Activated T-cell treated with anti-CD3 and anti-CD28 coated beads for 1 hour (primary cell): ENCODE measurements at places on chromosomes 12 and 14.

GRCh38 chr12:62525271-62525670 lies 58.6 kb downstream of the MON2 start:
- DNase-seq = no peak

DNA sequence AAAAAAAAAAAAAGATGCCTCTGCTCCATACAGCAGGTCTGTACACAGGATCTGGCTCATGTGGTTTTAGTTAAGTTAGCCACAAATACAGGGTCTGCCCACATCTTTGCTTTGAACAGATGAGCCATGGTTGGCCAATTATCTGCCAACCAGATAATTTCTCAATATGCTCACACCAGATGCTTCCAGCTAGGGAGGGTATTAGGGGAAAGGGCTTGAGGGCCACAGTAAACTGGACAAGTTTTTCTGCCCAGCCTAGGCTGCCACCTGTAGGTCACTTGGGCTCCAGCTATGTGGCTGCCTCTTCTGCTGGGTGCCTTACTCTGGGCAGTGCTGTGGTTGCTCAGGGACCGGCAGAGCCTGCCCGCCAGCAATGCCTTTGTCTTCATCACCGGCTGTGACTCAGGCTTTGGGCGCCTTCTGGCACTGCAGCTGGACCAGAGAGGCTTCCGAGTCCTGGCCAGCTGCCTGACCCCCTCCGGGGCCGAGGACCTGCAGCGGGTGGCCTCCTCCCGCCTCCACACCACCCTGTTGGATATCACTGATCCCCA lies 776 bp downstream of the RDH5 start:
- no peak for DNase-seq

DNA sequence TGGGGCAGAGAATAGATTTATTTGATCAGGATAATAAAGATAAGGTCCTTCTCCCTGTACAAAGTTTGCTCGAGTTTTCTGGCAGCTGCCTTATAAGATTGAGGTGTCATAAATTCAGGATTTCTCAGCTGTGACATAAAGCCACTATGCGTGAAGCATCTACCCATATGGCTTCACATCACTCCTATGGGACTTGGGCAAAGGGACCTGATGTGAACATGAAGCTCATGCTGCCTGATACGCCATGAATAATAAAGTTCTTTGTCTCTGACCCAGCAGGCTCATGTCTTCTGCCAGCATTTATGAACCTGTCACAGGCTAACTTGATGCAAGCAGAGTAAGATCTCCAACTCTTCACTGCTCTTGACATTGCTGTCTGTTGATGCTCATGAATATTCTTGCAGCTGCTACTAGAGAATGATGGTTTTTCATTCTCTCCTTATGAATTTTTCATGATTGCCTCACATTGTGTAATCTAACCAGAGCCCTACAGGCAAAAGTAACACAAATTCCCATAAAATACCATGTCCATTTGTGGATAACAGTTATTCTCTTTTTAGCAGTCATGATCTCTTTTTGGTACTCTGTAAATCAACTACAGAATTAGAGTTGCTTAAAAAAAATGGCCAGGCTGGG lies 49.0 kb upstream of the CPNE8 start:
- DNase-seq = no peak

GRCh38 chr14:104586832-104587620 lies 7.5 kb downstream of the C14orf180 start:
- DNase-seq = no peak

DNA sequence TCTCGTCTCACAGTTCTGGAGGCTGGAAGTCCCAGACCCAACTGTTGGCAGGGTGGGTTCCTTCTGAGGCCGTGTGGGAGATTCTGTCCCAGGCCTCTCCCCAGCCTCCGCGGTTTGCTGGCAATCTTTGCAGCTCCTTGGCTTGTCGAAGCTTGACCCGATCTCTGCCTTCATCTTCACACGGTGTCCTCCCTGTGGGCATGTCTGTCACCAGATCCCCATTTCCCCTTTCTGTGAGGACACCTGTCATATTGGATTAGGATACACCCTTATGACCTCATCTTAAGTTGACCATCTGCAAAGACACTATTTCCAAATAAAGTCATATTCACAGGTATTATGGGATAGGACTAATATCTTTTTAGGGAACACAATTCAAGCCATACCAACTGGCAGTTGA lies 22.6 kb upstream of the LRP1-AS start:
- no peak for DNase-seq

GRCh38 chr14:83607682-83608081 lies 1922.3 kb upstream of the FLRT2 start:
- DNase-seq = no peak

- DNase-seq = no peak
Measured at GRCh38 chr12:67784831-67785230, 136.3 kb downstream of the DYRK2 start.

DNA sequence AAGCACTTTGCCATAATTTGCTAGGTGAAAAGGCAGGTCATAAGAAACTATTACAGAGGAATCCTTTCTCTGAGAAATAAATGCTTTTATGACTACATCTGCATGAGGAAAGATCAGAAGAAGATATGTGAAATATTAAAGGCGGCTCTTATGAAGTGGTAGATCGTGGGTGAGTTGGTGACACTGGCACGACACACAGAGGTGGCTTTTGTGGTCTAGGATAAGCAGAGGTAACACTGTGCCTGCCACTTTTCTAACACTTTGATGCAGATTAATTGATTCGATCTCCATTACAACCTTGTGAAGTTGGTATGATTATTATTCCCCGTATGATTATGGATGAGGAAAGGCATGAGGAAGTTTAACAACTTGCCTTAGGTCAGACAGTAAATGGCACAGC lies 60.0 kb upstream of the ELK3 start:
- DNase-seq = no peak

GRCh38 chr14:60893911-60894310 lies 87.0 kb downstream of the TRMT5 start:
- DNase-seq = no peak

DNA sequence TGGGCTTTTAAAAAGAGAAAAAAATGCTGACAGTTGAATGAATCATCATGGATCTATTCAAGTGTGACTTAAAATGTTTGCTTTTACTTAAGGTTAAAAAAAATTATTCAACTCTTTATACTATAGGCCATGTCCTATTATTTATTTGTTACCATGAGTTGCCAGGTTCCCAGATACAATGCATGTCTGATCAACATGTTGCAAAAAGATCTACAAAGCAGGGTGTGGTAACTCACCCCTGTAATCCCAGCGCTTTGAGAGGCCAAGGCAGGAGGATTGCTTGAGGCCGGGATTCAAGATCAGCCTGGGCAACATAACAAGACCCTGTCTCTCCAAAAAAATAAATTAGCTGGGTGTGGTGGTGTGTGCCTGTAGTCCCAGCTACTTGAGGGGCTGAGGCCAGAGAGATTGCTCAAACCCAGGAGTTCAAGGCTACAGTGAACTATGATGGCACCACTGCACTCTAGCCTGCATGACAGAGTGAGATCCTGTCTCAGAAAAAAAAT lies 460.8 kb downstream of the BCAT1 start:
- DNase-seq = no peak

DNA sequence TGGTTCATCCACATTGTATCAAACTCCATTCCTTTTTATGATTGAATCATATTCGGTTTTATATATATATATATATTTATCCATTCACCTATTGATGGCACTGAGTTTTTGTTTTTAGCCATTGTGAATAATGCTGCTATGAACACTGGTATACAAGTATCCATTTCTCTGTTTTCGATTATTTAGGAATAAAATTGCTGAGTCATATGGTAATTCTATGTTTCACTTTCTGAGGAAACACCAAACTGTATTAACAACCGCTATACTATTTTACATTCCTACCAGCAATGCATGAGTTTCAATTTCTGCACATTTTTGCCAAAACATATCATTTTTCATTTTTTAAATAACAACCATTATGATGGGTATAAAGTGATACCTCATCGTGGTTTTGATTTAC lies 104.7 kb downstream of the C12orf42 start:
- no peak for DNase-seq

- no peak for DNase-seq
Measured at GRCh38 chr14:61636779-61637178, 58.5 kb upstream of the HIF1A start.

DNA sequence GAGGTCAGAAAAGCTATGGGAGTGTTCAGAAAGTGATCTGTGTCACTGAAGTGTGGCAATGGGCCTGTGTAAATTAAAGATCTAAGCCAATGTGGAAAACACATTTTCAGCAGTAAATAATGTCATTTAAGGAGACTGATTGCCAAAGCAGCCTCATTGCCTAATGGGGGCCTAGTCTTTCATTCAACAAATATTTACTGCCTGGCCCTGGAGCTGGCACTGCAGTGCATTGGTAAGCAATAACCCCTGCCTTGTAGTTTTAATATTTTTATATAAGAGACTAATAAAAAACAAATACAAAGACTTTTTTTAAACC lies 326.6 kb downstream of the BTG1 start:
- no peak for DNase-seq

- DNase-seq = no peak
Measured at GRCh38 chr12:53211476-53212381, 4.7 kb upstream of the ITGB7 start.

DNA sequence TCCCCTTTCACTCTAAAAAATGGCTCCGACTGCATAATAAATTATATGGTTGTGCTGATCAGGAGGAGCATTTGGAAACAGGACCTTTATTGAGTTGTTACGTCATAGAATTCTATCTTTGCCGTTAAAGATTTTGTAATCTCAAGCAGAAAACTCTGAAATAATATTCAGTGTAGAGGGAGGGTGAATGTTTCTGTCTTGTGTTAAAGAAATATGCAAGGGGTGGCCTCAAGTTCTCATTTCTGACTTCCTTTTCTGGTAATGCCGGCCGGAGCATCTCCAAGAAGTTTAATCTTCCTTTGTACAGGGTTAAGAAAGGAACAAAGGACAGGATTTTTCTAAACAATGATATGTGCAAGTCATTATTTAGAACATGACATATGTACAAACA lies 165.1 kb downstream of the SLC38A4 start:
- DNase-seq = no peak

DNA sequence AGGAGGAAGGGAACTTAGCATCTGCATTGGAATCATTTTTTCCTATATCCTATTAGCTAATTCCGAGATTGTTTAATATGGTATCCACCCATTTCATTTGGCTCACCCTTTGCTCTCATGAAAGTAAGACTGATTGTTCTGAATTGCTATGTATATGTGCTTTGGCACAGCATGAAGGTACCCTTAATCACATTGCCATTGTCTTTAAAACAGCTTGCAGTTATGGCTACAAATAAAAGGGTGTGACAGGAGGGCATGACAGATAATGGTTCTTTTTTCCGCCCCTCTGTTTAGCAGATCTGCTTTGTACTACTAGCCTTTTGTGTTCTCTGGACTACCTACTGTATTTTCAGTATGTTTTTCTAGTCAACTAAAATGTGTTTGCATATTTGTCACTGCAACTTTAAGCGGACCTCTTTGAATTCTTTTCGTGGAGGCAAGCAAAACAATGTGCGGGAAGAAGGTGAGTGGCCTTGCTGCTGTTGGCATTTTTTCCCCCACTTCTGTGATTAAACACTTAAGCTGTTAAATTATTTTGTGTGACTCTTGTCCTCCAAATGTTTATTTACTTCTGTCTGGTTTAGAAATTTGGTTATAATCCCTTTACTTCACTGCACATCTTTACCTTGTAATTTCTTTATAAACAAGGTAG lies 35.8 kb downstream of the FBXO34 start:
- no peak for DNase-seq
